ENCODE measurements at places on chromosomes 4 and X.

- DNase-seq: no peak
Observed at GRCh38 chr4:99891351-99891750, 2.9 kb downstream of the LAMTOR3 start.

DNA sequence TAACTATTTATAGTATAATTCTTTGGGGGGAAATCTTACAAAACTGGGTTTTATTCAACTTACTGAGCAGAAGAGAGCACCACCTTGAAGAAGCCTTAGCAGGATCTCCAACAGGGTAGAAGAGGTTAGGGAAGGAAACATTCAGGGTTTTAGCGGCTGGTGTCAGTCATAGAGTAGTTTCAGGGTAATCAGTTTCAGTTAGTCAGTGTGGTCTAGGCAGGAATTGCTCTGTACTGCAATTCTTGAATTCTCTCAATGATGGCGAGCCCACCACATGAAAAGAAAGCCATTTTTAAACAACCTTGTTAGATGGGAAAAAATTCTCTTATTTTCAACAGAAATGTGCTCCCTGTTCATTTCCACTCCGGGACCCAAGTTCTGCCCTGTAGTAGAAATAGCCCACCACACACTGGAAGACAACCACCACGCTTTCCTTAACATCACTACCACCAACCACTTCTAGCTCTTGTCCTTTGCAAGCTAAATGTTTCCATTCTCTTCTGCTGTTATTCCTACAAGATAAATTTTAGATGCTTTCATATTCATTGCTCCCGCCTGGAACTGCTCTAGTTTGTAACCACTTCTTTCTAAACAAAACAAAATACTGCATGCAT, 25.9 kb downstream of the COL25A1 start:
- DNase-seq: no peak

- DNase-seq: no peak
Observed at GRCh38 chrX:17266136-17266535, 108.9 kb upstream of the NHS start.

DNA sequence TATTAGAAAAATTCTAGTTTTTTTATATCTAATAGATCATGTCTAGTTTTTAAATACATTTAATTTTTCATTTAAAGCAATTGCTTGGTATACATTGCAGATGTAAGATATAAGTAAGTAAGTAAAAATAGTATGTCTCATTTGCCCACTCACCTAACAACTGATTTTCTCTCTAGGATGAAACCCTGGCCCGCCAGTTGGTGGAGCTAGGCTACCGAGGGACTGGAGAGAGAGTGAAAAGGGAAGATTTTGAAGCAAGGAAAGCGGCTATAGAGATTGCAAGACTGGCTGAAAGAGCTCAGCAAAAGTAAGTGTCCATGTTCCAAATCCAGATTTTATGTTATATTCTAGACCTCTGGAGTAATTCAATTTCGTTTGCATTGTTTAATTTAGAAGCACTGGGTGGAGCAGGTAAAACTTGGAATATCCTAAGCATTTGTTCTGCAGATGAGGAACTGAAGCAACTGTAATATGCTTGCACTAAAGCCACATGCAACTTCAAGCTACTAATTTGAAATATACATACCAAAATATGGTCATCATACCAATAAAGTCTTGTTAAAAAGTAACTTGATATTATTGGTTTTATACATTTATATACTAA, 27.1 kb downstream of the CFAP299 start:
- DNase-seq: peak; percentile 32

GRCh38 chr4:14364953-14365536, 637.2 kb upstream of the CPEB2 start:
- DNase-seq: no peak

- DNase-seq: peak; percentile 28
Observed at GRCh38 chrX:42714981-42715700, 62.8 kb downstream of the PPP1R2C start.

GRCh38 chrX:63186137-63186536, 165.0 kb downstream of the SPIN4 start:
- DNase-seq: no peak

- DNase-seq: peak; percentile 75
Observed at GRCh38 chr4:121696170-121696580, 605 bp downstream of the ANXA5 start.

DNA sequence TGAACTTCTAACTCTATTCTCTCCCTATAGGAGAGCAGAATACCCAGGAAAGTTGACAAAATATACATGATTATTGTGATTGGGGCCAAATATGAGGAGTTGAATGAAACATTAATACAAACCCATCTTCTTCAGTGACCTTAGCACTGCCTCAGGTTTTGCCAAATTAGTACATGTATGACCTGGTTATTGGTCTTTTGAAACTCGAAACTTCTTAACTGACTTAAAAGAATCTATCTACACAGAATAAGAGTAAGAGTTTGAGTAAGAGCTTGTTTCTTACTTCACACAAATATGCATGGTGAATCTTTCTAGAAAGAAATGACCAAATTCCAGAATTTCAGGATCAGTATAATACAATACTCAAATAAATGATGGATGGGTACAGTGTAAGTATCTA, 213.0 kb upstream of the GK2 start:
- DNase-seq: no peak

GRCh38 chr4:31557437-31557836, 837.3 kb downstream of the PCDH7 start:
- no peak for DNase-seq

- no peak for DNase-seq
Observed at GRCh38 chr4:38715050-38715449, 51.1 kb downstream of the KLF3 start.

DNA sequence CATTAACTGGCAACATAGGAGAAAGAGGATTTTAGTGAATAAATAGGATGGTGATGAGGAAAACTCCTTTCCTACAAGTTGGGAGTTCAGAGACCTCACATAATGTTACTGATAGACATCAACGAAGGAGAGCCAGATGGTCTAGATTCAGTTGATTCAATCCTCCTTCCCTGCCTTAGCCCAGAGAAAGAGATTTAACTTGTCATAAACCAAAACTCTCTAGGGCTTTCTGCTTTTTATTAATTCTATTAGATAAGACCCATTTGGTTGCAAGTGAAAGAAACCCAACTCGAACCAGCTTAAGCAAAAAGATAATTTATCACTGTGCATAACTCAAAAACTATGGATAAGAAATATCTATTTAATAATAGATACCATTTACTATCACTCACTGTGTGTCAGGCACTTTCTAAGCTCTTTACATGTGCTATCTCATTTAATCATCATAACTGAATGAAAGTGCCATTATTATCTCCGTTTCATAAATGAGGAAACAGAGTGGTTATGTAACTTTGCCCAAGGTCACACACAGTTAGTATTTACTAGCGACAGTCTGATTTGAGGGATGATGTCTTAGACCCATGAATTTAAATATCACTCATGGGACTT, 4.3 kb upstream of the UNC5C start:
- DNase-seq: no peak

DNA sequence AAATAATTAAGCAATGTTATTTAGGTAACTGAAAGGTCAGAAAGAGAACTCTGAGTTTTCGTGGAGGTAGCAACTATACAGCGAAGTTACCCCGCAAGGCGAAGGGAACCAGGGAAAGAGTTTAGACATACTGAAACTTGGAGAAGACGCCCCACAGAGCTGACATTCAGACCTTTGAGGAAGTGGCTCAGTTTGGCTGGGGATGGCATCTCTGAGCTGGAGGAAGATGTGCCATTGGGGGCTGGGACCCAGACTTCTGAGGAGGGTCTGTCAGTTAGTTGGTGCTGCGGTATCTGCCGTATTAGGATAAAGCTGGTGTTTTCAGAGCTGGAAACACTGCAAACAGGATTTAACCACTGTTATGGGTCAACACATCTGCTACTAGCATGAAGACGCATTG, 156.6 kb downstream of the ANKRD50 start:
- no peak for DNase-seq

GRCh38 chr4:167897116-167897515, 195.2 kb upstream of the ANXA10 start:
- DNase-seq: no peak

GRCh38 chr4:38387819-38388218, 276.2 kb upstream of the KLF3 start:
- no peak for DNase-seq

DNA sequence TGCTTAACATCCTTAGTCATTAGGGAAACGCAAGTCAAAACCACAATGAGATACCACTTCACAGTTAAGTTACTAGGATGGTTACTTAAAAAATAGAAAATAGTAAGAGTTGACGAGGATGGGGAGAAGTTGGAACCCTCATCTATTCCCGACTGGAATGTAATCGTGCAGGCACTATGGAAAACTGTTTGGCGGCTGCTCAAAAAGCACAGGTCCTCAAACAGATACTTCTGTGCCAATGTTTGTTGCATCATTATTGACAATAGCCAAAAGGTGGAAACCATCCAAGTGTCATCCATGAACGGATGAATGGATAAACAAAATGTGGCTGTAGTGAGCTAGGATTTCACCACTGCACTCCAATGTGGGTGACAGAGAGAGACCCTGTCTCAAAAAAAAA, 11.7 kb downstream of the CTAG1B start:
- no peak for DNase-seq

- no peak for DNase-seq
Observed at GRCh38 chr4:113838460-113838859, 76.9 kb upstream of the CAMK2D start.

- DNase-seq: peak; percentile 52
Observed at GRCh38 chr4:122539861-122540465, 80.9 kb downstream of the IL21 start.

GRCh38 chrX:53681661-53682060, 4.9 kb downstream of the HUWE1 start:
- no peak for DNase-seq

DNA sequence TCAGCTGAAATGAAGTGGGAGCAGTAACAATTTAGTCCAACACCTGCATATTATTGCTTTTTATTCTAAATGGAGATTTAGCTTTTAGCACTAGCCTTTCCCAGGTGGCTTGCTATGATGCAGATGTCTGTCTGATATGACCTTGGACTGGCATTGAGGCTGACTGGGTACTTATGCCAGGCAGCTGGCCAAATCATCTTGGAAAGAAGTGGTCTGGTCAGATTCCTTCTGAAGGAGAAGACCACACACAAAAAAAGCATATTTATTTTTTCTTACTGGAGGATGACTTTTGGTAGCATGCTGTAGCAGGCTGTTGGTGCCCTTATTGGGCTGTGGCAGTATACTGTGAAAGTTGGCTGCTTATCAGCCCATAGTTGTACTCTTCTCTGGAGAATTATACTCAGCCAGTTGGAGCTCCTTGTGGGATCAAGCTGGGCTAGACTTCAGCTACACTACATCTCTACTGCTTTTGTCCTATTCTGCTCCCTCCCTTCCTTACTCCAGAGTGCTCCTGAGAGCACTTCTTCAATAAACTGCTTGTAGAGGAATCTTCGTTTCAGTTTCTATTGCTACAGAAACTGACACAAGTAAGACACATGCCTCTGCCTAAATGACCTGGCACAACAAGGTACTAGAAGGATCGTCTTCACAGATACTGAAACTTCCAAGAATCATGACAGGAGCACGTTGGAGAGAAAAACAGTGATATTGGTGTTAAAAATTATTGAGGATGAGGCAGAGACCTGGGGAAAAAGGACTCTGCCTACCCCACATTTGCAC, 196.8 kb upstream of the RPS6KA3 start:
- DNase-seq: no peak

Data from CD4-positive, alpha-beta T cell treated with Interferon alpha-2 for 1 hour (primary cell).